Activated naive CD8-positive, alpha-beta T cell treated with anti-CD3 and anti-CD28 coated beads, Interleukin-2, amount 10 ng/mL, durations not matched to agents 7 days and 5 days (primary cell): ENCODE measurements at places on chromosomes 5 and 9. TPM values are rescaled to one million over a fixed set of nuclear protein-coding genes. Genes with fewer than 3 reads are reported as not detected.
A peak's percentile ranks its signal among the peaks of the same experiment; 100 is the strongest.

DNA sequence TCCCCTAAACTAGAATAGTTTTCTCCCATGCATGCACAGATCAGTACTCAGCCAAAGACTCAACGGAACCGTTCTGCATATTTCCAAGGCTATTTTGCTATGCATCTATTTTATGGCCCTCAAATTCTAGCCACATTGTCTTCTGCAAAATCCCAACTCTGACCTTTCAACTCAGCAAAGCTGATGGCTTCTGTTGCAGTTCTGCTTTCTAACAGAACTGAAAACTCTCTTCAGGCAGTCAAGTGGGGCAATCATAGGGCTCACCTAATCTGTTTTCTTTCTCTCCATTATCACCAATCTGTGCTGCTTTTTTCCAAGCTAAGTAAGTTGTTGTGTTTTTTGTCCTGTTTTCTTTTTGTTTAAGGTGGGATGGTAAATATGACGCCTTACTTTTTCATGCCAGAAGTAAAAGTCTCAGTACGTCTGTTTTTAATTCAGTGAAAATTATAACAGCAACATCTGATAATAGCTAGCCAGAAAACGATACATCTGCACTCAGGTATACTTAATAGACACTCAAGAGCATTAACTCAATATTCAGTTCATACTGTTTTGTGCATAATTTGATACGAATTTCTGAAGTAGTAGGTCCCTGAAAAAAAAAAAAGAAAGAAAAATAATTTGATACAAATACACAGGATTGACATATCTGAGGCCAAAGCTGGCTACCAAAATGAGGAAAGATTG lies 454.3 kb downstream of the TLE1 start:
- H3K4me3 ChIP-seq = no peak overlapping the region
- no peaks in the 10 kb centered on the region for H3K27me3 ChIP-seq
- H3K27ac ChIP-seq = no peak overlapping the region
- H3K4me1 ChIP-seq = no peaks in the 10 kb centered on the region
- no peaks in the 10 kb centered on the region for H3K36me3 ChIP-seq

The BARHL1 gene
- not detected for total RNA-seq

DNA sequence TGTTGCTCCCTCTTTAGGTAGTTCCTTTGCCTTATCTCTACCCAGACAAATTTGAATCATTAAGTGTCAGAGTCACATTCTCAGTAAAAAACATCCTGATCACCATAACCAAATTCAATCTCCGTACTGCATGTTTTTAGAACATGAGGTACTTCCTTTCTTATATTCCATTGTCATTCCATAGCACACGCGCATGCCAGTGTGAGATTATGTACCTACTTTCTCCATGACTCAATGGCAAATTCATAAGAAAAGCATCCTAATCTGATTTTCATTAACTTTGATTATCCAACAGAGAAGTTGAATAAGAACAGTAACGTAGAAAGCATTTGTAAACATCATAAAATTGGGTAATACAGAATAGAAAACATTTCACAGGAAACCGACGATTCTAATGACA lies 1118.6 kb upstream of the CDH9 start:
- no peaks in the 10 kb centered on the region for H3K4me1 ChIP-seq
- no peak for DNase-seq
- no peak overlapping the region for H3K27ac ChIP-seq
- H3K36me3 ChIP-seq = no peaks in the 10 kb centered on the region
- H3K4me3 ChIP-seq = no peak overlapping the region

DNA sequence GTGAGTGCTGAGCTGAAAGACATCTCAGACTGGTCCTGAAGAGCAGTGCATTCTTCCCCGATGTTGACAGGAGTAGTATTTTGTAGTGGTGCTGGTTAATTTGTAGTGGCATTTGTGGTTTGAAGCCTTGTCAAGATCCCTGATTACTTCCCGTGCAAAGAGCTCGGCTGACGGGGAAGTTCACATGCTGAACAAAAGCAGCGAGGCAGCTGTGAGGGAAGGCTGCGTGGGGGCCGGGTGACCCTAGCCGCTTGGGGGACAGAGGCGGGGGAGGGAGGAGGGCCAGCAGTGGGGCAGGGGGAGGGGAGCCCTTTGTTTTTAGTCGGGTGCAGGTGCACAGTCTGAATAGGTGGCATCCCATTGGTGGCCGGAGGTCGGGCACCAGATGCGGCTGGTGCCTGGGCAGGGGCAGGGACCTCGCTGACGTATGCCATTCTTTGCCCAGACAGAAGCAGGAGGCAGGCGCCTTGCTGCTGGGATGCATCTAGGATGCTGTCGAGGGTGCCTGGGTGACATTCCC lies 64.7 kb downstream of the CRB2 start:
- DNase-seq = peak; percentile 16
- no peak overlapping the region for H3K4me3 ChIP-seq
- H3K27ac ChIP-seq = no peak overlapping the region
- no peaks in the 10 kb centered on the region for H3K27me3 ChIP-seq
